ENCODE measurements at places on chromosomes 4 and X. TPM values are rescaled to one million over a fixed set of nuclear protein-coding genes. Genes with fewer than 3 reads are reported as not detected.

SPATA18 gene
- 0.42 TPM for total RNA-seq

STARD8 gene
- total RNA-seq = 2.0 TPM

TRO gene
- 0.73 TPM for total RNA-seq

AKAP14 gene
- total RNA-seq = not detected

MAGEE1 gene
- 6.4 TPM for total RNA-seq

CSAG3 gene
- not detected for total RNA-seq

MTMR1 gene
- total RNA-seq = 44.6 TPM

LEF1 gene
- 327 TPM for total RNA-seq

CBR4 gene
- total RNA-seq = 3.1 TPM

SPATA4 gene
- not detected for total RNA-seq

PNMA6F gene
- not detected for total RNA-seq

GPR34 gene
- 1.5 TPM for total RNA-seq

SGMS2 gene
- 8.6 TPM for total RNA-seq

NONO gene
- total RNA-seq = 314 TPM

ETDA gene
- total RNA-seq = not detected

TACR3 gene
- total RNA-seq = not detected

KLB gene
- under 0.01 TPM for total RNA-seq

GLOD5 gene
- not detected for total RNA-seq

SPINK2 gene
- 2.1 TPM for total RNA-seq

AIFM1 gene
- 5.0 TPM for total RNA-seq

NHS gene
- 0.31 TPM for total RNA-seq

RUFY3 gene
- total RNA-seq = 40.3 TPM

ADH4 gene
- not detected for total RNA-seq

VEGFD gene
- total RNA-seq = not detected

IL2RG gene
- total RNA-seq = 117 TPM

BRS3 gene
- total RNA-seq = not detected

CFP gene
- 139 TPM for total RNA-seq

SLC4A4 gene
- total RNA-seq = 1.3 TPM

DHRSX gene
- 11.0 TPM for total RNA-seq

MRPL1 gene
- total RNA-seq = 15.5 TPM

CPZ gene
- not detected for total RNA-seq

EGFL6 gene
- total RNA-seq = not detected

LPAR4 gene
- total RNA-seq = 0.10 TPM

IL1RAPL1 gene
- under 0.01 TPM for total RNA-seq

USP51 gene
- total RNA-seq = 3.3 TPM

MBNL3 gene
- total RNA-seq = 27.4 TPM

MAGEH1 gene
- 21.3 TPM for total RNA-seq

CTSO gene
- total RNA-seq = 7.9 TPM

ALG13 gene
- total RNA-seq = 97.1 TPM

PCDH19 gene
- total RNA-seq = not detected

SHROOM2 gene
- total RNA-seq = under 0.01 TPM

TCEANC gene
- total RNA-seq = 18.5 TPM
